ENCODE measurements at places on chromosomes 5 and 9.

DNA sequence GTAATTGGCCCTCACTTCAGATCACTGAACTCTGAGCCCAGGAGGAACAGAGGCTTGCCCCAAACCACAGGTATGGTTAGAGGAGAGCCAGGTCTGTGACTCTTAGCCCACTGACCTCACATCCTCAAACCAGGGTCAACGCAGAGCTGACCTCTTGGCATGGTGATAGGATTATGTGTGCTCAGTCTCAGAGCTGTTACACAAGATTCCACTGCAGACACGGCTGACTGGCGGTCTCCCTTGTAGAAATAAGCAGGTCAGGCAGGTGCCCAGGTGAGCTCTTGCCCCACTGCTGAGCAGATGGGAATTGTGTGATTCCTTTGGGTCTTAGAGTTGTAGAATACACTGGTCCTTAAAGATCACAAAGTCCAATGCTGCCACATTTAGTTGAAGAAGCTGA is 66.0 kb upstream of the PITX1 start:
- no peak for DNase-seq

GRCh38 chr5:87132696-87133095 is 135.0 kb upstream of the RASA1 start:
- no peak for DNase-seq

DNA sequence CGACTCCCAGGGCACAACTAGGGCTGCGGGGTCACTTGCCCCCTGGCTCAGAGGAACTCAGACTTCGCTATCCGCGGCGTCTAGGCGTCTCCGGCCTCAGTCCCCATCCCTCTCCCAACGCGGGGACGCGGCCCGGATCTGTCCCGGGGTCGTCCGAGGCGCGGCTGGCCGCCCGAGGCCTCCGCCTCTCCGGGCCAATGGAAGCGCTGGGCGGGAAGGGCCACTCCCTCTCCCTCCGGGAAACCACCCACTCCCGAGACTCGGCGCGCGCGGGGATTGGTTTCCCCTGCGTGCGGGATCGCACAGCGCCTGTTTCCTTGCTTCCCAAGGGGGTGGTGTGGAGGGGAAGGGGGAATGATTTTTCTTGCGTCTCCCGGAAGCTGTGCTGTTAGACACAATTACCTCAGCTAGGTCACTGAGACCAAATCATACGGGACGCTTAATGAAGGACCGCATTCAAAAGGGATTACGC is 38.3 kb downstream of the NR2F1 start:
- DNase-seq = no peak

DNA sequence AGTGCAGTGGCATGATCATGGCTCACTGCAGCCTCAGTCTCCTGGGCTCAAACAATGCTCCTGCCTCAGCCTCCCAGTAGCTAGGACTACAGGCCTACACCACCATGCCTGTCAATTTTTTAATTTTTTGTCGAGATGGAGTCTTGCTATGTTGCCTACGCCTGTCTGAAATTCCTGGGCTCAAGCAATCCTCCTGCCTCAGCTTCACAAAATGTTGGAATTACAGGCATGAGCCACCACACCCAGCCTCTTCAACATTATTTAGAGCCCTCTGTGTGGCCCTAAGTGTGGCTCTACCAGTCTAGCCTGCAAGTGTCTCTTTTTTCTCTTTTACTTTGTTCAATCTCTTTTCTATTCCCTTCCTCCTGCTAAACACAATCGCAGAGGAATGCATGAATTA is 154.4 kb upstream of the EPB41L4A start:
- no peak for DNase-seq

DNA sequence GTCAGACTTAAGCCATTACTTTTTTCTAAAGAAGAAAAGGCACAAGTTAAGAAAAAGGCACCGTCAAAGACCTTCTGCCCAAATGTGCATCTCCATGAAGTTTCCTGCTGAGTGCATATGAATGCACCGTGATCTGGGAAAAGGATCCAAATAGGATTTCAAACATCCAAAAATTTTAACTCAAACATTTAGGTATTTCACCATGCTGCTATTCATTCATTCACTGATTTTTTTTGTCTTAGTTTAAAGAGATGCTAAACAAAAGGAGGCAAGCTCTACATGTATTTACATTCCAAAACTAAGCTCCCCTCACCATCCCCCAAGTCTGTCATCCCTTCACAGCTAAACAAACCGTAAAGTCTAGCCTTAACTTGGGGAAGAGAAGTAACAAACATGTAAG is 291.9 kb downstream of the ARL15 start:
- DNase-seq = peak; percentile 45

GRCh38 chr5:90169078-90169477 is 240.5 kb downstream of the CETN3 start:
- DNase-seq = no peak

DNA sequence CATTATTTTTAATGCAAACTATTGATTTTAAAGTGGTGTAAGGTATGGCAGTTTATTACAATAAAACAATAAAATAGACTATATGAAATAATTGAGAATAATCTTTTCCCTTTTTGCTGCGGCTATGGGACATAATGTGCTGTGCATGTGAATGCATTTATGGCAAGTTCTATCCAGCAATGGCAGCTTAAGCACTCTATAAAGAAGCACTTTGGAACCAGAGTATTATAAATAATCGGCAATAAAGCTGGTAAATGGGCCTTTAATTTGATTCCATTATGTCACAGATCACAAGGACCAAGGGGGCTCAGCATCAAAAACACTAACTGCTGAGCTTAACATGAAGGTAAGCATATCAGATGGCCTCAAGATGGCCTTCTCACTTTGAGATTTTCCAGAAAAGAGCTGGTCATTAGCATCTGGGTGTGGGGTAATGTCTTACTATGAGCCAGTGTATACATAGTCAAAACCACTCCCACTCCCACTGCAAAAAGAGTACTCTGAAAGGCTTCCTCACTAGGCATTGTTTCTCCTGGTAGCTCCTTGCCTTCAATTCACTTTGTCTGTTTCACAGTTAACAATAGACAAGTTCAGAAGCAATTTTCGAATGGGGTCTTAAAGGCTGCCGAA is 97.1 kb upstream of the ASTN2 start:
- no peak for DNase-seq

- DNase-seq = no peak
These were observed 2366.3 kb upstream of the C9orf72 start for GRCh38 chr9:29939559-29939958.

GRCh38 chr9:693201-694091 is 148.1 kb upstream of the DMRT1 start:
- peak; percentile 57 for DNase-seq

DNA sequence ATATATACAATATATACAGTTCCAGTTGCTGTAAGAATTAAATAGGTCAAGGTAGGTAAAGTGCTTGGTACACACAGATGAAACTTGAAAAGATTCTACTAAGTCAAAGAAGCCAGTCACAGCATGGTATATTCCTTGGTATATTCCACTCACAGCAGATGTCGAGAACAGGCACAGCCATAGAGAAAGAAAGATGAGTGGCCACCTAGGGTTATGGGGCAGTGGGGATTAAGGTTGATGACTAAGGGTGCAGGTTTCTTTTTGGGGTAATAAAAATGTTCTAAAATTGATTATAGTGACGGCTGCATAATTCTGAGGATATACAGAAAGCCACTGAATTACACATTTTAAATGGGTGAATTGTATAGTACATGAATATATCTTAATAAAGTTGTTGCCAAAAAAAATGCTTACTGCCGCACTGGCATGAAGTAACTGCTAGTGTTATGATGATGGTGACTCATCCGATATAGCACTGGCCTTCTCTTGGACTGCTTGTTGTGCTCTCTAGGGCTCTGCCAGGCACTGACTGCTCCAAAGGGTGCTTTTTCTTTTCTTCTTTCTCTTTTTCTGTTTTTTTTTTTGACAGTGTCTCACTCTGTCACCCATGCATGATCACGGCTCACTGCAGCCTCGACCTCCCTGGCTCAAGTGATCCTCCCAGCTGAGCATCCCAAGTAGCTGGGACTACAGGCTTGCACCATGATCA is 23.5 kb downstream of the TBC1D2 start:
- peak; percentile 55 for DNase-seq

DNA sequence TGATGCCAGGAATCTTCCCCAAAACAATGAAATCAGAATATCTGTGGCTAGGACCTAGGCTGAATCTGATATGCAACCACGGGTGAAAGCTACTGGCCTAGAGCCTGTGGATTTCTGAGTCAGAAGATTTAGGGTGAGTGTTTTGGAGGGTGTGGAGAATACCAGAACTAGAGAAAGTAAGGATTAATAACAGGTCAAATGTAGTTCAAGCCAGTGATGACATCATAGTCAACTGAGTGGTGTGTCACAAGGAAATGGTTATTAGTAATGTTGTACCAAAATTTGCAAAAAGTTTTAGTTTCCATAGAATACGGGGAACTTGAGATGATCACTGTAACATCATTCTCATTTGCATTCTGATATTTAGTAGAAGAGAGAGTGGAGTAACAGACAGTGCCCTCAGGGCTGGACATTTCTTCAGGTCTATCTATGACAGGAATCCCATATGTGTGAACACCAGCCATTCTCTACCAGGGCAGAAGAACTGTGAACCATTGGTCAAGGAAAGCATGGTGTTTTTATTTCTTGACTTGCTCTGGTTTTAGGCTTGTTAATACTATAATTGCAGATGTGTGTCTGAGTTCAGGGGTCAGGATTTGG is 3.7 kb downstream of the GALNT12 start:
- DNase-seq = peak; percentile 46

GRCh38 chr9:134838651-134839454 is 41.8 kb upstream of the FCN2 start:
- DNase-seq = no peak

GRCh38 chr9:116178481-116179211 is 25.1 kb downstream of the PAPPA start:
- DNase-seq = no peak

- no peak for DNase-seq
These were observed 1.6 kb downstream of the PDGFRB start for GRCh38 chr5:150153957-150154617.

GRCh38 chr9:127503947-127504886 is 52.9 kb downstream of the LRSAM1 start:
- peak; percentile 70 for DNase-seq

DNA sequence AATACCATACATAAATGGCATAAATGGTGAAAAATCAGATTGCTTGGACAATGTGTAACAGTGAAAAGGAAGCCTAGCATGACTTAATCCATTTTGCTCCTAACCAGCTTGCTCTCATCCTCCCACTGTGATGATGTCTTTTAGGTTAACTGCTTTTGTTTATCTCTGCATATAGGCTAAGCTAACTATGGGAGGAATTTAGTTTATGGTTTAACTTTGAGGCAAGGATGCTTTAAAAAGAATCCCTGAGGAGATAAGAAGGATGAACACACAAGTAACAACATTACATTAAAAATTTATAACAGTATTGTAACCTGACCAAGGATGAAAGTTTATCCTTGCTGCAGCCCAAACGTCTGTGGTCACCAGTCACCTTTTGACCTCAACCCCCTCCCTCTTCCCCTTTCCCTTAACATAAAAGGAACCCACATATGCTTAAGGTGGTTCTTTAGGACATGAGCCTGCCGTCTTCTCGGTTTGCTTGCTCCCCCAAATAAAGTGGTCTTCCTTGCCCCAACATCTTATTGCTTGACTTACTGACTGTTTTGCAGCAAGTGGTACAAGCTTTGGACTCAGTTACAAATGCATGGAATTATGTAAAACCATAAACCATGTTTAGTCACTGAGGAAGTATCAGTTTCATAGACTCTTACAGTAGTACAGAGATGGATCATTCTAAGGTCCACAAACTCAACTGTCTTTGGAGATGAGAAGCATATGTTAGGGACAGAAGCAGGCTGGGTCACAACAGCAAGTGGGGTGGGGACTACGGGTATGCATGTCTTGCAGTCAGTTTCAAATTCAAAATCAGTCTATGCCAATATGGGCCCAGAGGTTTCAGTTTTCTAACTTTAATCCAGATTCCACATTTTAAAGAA is 31.3 kb downstream of the AGXT2 start:
- DNase-seq = no peak

DNA sequence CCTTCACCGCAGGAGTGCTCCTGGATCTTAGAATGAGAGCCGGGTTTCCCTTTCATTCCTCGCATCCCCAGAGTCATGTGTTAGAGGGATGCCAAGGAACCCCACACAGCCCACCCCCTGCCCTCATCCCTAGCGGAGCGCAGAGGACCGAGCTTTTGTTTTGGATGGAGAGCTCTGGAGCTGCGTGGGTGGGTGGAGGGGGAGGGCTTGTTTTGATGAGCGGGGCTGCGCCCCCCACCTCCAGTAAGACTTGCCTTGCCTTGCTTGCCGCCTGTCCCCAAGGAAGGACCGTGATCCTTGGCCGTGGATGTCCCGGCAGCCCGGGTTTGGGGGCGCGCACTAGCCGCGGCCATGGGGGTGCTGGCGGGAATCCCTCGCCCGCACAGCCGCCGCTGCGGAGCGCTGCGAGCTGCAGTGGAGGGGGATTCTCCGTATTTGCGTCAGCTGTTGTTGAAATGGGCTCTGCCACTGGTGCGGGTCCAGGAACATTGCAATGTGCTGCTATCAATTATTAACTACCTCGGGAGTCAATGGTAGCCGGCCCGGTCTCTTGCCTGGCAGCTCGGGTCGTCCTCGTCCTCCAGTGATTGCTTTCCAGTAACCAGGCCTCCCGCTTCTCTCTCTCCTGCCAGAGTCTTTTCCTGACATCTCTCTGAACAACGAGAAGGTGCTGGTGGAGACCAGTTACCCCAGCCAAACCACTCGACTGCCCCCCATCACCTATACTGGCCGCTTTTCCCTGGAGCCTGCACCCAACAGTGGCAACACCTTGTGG is 1.0 kb downstream of the EGR1 start:
- peak; percentile 43 for DNase-seq

GRCh38 chr5:138610918-138611677 is 35.9 kb upstream of the HSPA9 start:
- DNase-seq = no peak

DNA sequence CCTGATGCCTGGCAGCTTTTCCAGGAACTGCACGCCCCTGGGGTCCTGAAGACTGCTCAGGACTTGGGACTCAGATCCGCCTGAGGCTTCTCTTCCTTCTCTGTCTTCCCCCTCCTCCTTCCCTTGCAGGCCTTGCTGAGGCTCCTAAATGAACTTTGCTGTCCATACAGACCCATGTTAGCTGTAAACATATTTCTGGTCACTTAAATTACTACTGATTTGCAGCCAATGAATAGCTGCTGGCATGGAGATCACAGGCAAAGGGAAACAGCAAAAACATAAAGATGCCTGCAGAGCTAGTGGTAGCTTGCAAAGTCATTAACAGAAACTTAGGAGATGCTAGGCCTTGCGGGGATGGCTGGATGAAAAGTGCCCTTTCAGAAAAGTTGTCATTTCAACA is 261.9 kb downstream of the GADD45G start:
- DNase-seq = no peak

DNA sequence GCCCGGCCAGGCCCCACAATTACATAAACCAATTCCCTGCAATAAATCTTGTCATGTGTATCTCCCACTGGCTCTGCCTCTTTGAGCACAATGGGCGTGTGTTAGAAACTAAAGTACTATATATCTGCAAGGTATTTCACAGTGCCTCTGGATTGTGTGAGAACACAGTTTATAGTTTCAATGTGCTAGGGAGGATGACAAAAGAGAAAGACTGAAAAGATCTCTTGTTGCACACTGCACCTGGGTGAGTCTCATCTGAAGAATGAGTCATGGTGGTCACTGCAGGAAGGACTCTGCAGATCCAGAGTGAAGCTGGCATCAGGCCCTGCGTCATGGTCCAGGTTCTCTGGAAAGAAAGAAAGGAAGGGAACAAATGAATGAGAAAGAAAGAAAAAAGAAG is 20.7 kb upstream of the CTSV start:
- no peak for DNase-seq

GRCh38 chr5:43840424-43841125 is 237.6 kb downstream of the NNT start:
- no peak for DNase-seq

Measured in AG04450 (cell line).